ENCODE measurements at places on chromosomes 13 and 19.

GRCh38 chr13:66691149-66691548, 539.0 kb downstream of the PCDH9 start:
- no peak for DNase-seq

GRCh38 chr13:51063909-51064308, 47.2 kb downstream of the C13orf42 start:
- no peak for DNase-seq

DNA sequence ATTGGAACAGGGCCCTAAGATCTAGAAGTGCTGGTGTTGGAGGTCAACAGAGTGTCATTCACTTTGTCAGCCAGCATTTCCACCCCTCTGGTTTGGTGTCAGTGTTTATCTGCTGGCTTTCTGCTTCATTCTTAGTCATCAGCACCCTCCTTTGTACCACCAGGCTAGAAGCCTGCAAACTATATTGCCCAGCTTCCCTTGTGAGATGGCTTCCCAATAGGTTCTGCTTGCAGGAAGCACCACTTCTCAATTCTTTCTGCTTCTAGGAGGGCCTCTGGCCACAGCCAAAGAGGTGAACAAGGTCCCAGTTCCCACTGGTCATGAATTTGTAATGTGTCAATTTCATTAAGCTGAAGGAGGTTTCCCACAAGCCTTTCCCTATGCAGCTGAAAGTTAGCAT, 36.4 kb upstream of the CALM3 start:
- no peak for DNase-seq

- DNase-seq = peak; percentile 42
These were observed 15.2 kb upstream of the S1PR4 start for GRCh38 chr19:3163230-3163886.

DNA sequence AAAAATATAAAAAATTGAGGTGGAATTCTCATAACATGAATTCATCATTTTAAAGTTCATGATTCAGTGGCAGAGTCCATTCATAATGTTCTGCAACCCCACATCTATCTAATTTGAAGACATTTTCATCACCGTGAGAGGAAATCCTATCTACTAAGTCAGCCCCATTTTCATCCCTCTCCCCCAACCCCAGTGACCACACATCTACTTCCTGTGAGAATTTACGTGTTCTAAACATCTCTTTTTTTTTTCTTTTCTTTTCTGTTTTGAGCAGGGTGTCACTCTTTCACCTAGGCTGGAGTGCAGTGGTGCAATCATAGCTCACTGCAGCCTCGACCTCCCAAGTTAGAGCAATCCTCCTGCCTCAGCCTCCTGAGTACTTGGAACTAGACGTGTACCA, 17.5 kb downstream of the ATCAY start:
- DNase-seq = no peak

DNA sequence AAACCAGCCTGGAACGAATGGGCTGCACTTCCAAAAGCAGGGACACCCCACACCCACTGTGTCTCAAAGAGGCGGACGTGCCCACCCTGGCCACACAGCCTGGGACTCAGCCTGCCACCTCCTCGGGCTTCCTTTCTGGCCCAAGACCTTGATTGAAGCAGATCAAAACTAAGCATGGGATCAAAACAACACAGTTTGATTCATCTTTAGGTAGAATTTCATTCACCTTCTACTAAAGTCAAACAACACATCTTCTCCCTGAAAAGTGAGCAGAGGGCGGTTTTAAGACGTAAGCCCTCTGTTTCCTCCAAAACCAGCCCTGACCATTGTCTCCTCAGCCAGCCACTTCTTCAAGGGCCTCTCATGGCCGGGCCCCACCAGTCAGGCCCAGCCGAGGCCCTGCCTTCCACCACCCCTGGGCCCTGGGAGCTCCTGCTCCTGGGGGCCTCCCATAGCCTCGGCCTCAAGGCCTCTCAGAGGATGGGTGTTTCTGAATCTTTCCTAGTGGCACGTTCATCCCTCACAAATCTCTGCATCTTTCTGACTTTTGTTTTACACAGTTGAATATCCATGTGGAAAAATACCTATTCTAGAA, 6.3 kb upstream of the F10 start:
- DNase-seq = no peak

- DNase-seq = no peak
These were observed 5.8 kb upstream of the ONECUT3 start for GRCh38 chr19:1747285-1748114.

DNA sequence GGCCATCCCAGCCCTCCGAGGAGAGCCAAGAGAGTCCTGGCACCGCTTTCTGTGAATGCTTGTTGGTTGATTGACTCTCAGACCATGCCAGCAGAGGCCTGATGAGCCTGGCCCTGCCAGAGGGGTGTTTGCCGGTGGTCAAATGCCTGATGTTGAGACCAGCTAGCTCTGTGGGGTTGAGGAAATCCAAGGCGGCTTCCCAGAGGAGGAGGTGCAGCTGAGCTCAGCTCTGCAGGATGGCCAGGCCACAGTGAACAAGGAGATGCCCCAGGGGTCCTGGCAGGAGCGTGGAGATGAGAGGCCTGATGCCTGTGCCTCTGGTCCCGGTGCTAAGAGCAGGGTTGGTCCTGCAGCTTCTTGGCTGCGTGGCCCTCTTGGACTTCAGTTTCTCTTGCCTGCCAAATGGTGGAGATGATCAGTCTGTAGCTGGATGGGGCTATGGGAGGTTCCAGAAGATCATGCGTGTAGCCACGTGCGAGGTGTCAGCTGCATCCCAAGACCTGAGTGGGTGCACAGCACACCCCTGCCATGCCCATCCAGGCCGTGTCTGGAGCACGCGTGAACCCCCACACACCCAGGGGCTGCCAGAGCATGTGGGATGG, 16.8 kb downstream of the NFIC start:
- DNase-seq = no peak

- DNase-seq = no peak
These were observed 431.2 kb upstream of the SLC10A2 start for GRCh38 chr13:103497404-103497803.

- DNase-seq = no peak
These were observed 6.0 kb downstream of the POP4 start for GRCh38 chr19:29612121-29612520.

DNA sequence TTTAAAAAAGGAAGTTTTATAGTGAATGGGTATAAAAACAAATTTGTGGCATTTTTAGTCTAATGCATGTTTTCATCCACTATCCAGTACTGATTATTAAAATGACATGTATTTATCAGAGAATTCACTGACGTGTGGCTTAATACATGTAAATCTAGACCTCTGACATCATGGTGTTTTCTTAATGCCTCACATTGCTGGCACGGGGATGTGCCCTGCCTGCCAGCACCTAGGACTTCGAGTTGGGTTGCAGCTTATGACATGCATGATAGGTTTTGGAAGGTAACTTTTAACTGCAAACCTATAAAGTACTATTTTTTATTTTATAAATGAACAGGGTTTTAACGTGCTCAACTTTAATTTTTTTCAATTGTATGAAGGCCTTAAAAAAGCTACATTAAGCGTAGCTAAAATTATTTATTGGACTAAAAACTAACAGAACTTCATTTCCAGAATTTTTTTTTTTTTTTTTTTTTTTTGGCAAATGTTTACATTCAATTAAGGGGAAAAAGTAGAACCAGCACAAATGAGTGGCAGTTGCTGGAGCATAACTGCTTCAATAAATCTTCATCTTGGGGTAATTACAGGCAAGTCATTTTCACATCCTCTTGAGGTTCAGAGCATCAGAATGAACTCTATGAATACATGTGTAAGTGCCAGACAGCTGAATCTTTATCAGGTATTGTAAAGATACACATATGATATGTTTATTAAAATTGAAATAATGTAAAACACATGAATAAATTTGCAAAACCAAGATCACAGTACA, 16.3 kb downstream of the METTL21C start:
- no peak for DNase-seq

GRCh38 chr19:53947624-53948023, 15.1 kb upstream of the CACNG8 start:
- no peak for DNase-seq

DNA sequence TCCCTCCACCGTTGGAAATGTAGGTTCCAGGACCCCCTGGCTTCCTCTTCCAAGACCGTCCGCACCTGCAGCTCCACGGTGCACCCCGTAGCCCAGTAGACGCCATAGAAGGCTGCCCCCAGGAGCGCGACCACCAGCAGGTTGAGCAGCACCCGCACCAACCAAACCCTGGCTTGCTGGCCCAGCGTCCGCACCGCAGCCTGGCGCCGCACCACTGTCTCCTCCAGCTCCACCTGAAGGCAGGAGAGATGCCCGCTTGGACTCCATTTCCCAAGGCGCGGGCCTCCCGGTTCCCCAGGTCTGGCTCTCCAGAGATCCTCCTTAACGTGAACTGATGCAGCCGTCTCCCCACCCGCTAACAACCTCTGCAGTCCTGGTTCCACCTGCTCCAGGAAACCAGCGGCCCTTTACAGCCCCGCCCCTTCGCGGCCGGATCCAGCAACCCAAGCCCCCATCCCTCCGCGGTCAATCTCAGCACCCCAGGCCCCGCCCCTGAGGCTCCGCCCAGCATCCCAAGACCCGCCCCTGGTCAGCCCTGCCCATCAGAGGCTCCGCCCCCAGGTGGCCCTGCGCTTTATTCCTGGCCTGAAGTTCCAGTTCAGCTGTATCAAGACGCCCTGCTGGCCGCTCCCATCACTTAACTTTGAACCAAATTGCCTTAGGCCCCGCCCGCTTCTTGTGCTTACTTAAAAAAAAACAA, 5.0 kb upstream of the LENG1 start:
- DNase-seq = no peak

DNA sequence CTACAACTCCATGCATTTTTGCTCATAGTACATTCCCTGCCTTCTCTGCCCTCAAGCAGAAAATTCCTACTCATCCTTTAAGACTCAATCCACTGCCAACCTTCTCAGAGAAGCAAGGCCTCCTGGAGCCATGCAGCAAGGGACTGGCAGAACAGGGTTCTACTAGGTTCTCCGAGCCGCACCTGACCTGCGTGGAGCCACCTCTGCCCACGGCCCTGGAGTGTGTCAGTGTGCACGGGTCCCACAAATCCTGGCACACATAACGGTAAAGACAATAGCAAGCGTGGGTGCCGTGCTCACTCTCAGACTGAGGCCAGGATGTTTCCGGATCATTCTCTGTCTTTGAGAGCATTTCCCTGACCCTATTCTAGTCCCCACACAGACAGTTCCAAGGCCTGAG, 30.0 kb downstream of the SOX1 start:
- DNase-seq = no peak

GRCh38 chr13:101611491-101612475, 159.3 kb downstream of the ITGBL1 start:
- no peak for DNase-seq

GRCh38 chr13:30355384-30355699, 48.0 kb upstream of the KATNAL1 start:
- no peak for DNase-seq

GRCh38 chr13:32159137-32159869, 127.7 kb downstream of the FRY start:
- no peak for DNase-seq

DNA sequence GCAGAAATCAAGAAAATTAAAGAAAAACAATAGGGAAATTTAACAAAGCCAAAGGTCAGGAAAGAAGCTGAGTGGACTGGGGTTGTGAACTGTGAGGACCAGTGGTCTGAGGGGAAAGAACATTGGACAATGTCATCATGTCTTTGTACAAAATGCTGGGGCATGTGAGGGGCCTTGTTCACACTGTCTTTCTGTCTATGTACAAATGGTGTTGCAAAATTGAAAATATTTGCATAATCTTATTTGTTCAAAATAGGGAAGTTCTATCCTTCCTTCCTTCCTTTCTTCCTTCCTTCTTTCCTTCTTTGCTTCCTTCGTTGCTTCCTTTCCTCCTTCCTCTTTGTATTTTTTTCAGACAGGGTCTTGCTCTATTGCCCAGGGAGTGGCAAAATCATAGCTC, 79.2 kb upstream of the SCEL start:
- DNase-seq = no peak

DNA sequence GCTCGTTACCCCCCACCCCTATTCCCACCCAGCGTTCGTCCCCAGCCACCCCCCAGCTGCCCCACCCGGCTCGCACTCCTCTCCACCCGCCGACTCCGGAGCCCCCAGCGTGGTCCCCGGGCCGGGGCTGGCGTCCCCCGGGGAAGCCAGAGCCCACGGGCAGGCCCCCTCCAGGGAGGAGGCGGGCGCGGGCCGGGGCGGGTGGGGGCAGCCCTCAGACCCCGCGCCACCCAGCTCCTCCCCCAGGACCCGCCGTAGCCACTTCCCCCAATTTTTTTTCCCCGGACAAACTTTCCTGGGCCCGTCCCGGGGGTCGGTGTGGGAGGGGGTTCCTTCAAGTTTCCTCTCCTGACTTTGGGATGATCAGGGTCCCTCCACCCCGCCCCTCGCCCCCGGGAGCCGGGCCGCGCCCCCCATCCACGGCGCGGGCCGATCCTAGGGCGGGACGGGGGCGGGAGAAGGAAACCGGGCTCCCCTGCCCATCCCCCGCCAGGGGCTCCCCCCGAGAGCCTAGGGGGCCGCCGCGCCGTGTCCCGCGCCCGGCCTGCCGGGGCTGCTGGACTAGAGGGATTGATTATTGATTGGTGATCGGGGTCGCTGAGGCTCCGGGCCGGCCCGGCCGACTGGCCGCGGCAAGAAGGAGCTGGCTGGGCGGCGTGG, 927 bp upstream of the TSHZ3 start:
- peak; percentile 13 for DNase-seq

GRCh38 chr19:48501494-48502349, 9.9 kb downstream of the LMTK3 start:
- no peak for DNase-seq

DNA sequence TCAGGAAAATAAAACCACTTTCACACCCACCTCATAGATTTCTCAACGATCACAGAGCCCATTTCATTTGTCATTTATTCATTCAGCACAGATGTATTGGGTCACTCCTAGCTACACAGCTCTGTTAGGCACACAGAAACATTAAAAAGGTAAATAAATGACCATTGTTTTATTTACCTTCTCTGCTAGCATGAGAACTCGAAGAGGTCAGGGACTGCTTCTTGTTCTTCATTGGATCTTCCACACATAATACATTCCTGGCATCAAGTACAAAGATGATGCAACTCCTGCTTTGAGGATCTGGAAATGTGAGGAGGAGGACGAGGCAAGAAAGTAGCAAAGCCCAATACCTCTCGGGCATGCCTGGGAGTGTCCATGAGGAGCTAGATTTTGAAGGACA, 168.1 kb downstream of the RBM26 start:
- no peak for DNase-seq

DNA sequence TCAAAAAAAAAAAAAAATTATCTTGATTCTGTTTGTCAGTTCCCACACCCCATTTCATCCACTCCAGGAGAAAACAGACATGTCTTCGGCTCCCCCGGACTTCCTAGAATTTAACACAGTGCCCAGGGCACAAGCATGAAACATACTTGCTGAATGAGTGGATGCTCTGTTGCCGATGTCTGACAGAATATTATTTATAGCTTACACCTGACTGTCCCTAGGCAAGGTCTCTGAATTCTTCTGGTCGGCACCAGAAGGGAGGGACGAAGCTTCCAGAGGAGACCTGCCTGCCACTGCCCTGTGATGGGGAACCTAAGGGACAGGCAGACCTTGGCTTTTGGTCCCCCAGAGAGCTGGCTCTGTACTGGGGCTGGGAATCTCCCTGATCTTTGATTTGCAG, 43.9 kb upstream of the PEG3 start:
- DNase-seq = no peak

- DNase-seq = no peak
These were observed 24.1 kb upstream of the WDFY2 start for GRCh38 chr13:51559946-51560735.

GRCh38 chr13:39469676-39470075, 133.3 kb downstream of the LHFPL6 start:
- DNase-seq = no peak

Data from SW 1271 (cell line).